Muscle of back (tissue), 13 donors: ENCODE measurements at places on chromosomes 12 and 14. TPM values are rescaled to one million over a fixed set of nuclear protein-coding genes. Genes with fewer than 3 reads are reported as not detected.

DNA sequence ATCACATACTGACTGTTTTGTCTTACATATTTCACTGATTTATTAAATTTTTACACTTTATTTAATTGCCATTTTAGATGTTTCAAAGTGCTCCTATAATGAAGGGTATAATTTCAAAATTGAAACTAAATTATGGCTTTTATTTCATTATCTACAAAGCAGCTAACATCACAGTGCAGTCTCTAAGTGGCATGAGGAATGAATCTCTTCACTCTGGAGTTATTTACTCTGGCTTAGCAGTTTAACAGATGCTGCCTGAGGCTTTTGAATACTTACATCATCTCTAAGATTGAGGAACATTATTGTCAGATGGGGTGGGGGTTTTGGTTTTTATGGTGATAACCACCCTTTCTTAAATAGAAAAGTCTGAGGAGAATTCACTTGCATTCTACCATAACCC lies 386.4 kb downstream of the TRHDE start:
- no peak for DNase-seq

DNA sequence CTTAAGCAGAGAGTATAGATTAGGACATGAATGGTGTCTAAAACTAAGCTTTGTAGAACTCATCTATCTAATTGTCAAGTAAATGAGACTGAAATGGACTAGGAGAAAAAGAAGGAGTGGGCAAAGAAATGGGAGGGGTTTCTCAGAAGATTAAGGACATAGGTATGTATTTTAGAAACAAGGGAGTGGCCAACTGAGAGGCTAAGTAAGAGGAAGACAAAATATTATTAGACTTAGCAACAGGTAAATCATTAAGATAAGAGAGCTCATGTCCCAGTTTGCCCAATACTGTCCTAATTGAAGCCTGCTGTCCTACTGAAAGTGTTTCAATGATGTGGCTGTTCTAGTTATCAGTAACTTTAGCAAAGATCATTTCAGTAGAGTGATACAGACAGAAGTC lies 171.4 kb downstream of the KITLG start:
- DNase-seq = no peak

DNA sequence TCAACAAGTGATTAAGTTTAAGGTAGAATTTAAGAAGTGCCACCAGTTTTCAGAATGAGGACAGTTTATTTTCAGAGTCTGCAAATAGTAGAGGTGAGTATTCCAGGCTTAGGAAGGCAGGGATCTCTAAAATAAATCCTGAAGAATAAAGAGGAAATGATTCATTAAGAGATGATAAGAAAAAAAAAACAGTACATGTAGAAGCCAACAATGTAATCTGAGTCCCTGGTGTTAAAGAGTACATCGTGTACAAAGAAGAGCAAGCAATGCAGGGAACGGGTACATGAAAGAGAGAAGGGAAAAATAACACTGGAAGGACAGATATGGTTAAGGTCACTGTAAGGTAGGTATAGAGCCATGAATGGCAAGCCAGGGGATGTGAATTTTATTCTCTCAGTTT lies 95.2 kb upstream of the FOXG1 start:
- no peak for DNase-seq

Gene CEBPE
- 0.16 TPM for polyA plus RNA-seq

DNA sequence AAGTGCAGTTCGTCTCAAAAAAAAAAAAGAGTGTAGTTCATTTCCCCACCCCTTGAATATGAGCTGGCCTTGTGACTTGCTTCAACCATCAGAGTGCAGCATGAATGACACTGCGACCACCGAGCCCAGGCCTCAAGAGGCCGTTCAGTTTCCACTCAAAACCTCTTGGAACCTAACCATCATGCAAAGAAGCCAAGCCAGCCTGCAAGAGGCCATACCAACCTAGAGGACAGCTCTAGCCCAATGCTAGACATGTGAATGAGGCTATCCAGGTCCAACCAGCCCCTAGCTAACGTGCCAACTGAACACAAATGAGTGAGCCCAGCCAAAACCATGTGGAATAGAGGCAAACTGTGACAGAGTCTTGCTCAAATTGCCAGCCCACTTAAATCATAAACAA lies 29.7 kb downstream of the R3HDM2 start:
- DNase-seq = no peak

GRCh38 chr12:2111826-2112225 lies 59.0 kb downstream of the CACNA1C start:
- DNase-seq = no peak

- no peak for DNase-seq
Observed at GRCh38 chr12:29334937-29335336, 46.0 kb downstream of the ERGIC2 start.

DNA sequence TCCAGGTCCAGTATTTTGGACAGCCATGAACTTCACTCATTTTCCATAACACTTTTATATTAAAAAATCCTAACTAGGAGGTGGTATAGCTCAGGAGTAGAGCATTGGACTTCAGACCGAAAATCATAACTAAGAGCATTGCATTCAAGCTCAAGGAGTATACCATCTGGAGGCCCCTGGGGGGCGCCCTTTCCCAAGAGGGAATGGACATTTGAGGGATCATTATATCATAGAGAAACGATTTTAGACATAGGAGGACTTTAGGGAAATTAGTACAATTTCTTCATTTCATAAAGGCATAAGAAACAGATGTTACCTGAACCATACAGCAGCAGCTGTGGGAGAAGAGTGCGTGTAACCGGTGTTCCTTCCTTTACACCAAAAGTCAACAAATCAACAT lies 5.2 kb upstream of the ATG14 start:
- no peak for DNase-seq

DNA sequence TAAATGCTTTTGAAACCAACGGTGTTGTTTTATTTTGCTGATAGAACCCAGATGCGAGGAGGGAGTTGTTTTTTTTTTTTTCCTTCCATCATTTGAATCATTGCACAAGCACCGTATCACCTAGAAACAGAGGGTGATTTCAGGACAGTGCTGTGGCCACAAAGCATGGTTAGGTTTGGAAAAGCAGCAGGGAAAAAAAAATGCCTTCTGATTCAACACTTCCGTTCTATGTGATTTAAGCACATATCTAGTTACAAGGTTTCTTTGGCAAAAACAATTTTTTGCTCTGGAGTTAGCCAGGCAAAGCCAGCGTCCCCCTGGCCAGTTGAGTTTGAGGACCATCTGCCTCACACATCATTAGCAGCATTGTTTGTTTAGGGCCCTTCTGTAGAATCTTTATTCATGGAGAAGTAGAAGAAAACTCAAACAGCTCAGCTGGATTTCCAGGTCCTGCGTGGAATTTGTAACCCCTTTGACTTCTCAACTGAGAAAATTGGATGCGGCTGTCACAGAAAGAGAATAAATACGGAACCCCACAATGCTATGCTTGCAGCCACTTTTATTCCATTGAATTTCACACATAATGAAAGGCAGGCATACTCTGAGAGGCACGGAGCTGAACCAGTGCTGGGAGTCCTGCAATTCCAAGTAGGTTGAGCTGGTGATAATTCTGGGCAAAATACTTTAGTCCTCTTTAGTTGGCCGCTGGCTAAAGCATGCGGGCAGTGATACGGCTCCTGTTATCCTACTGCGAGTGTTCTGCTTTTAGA lies 17.0 kb upstream of the WNT5B start:
- DNase-seq = no peak

- no peak for DNase-seq
Observed at GRCh38 chr14:66365388-66365787, 120.8 kb upstream of the CCDC196 start.

DNA sequence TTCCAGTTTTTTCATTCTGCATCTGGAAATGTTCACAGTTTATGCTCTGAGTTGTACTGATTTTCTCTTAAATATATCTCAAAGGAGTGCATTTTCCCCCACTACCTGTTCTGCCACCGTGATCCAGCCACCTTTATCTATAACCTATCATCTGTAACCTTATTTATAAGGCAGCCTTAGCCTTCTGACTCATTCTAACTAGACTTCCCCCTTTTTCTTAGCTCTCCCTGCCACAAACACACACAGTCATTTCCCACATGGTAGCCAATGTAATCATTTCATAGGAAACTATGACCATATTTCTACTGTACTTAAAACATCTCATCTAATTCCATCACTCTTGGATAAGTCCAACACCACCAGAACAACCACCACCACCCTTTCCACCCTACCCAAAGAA lies 10.8 kb upstream of the GYS2 start:
- no peak for DNase-seq

DNA sequence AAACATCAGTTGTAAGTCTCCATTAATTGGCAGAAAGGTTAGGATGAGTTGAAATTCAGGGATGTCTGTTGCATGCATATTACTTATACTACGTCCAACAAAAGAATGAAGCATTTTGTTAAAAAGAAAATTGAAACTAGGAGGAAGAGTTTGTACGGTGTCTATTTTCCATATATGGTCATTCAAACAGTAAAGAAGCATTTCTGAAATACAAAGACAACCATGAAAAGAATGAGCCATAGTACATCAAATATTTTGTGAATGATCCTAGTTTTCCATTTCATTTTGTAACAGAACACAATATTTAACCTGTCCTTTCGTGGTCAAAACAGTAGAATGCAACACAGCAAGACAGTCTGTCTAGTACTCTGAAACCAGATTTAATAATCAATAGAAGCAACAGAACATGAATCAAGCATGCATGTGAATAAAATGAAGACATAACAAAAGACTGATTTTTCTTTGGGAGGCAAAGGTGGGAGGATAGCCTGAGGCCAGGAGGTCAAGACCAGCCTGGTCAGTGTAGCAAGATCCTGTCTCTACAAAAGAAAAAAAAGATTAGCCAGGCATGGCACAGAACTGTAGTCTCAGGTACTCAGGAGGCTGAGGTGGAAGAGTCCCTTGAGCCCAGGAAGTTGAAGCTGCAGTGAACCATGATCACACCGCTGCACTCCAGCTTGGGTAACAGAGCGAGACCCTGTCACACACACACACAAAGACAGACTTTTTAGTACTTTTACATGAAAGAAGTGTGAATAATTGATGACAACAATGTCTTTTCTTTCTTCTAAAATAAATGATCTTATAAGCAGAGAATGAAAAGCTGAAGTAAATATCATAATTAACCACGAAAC lies 156.0 kb downstream of the LRIG3 start:
- no peak for DNase-seq

Gene GMFB
- 51.8 TPM for polyA plus RNA-seq

Gene GPX2
- polyA plus RNA-seq = not detected

DNA sequence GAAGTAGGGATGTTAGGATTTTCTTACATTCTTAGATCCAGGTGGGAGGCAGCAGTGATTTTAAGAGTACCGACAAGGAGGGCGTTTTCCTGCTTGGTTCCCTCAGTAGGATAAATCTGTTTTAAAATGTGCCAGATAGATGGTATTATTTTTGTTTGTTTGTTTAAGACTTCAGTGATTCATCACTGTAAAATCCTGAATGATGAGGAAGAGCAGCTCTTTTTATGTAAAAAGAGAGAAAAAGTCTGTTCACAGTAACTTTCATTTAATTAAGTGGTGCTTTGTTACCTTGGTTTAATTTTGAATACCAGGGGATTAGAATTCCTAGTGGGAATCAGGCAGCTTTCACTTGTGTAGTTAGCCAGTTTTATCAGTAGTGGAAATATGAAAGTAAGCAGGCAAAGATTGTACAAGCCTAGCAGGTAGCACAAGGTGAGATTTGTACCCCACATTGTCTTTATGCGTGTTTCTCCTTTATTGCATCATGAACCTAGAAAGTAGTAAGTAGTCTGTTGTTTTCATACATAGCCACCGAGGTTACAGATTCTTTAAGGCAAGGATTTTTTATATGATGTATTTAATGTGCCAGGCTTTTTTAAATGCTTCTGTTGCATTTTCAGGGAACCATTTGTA lies 349.6 kb downstream of the CCDC91 start:
- no peak for DNase-seq

DNA sequence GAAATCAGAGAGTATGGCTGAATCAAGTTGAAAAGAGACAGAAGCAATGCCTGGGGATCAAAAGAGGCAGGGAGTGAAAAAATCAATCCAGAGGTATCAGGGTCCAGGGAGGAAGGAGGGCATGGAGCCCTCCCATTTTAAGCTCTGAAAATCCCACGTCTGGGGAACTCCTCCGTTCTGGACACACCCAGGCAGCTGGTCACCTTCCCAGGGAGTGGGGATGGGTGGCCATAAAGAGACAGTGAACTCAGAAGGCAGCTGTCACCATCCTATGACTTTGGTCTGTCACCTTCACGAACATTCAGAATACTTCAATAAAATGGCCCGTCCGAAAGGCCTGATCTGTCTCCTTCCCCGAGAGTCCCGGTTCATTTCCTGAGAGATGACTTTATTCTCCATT lies 71.6 kb downstream of the MAP1LC3B2 start:
- no peak for DNase-seq

DNA sequence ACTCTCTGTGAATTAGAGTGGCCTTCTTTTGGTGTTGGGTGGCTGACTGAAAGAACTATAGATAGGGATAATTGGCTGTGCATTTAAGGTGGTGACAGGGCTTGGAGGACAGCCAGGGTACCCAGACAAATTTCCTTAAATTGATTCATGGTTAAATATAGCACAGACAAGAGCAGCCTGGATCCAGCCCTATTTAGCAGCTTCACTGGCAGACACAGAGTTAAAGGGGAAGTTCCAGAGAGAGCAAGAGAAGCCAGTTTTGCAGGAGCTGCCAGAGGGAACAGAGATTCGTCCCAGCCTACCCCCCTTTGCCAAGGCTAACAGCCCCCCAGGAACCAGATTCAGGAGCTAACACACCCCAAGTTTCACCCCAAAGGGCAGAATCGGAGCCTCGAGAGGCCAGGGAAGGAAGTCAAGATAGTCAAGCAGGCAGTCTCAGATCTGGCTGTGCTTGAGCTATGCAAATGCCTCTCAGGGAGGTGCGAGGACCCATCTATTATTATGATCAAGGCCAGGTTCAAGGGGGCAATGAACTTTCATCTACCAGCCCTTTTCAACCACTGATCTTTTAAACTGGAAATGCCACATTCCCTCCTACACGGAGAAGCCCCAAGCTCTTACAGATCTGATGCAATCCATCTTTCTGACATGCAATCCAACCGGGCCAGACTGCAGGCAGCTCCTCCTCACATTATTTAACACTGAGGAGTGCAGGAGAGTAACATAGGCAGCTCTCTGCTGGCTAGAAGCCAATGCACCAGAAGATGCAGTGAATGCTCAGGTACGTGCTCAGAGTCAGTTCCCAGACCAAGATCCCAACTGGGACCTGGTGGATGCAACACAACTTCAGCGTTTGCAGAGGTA lies 58.2 kb downstream of the DHRS2 start:
- peak; percentile 48 for DNase-seq
